NCI-H1105 treated with DMSO at 0.1 percent for 48 hours (cell line): ENCODE measurements at places on chromosomes 12 and 14.

GRCh38 chr14:44609201-44609600 lies 102.1 kb upstream of the FSCB start:
- peak; percentile 45 for DNase-seq

DNA sequence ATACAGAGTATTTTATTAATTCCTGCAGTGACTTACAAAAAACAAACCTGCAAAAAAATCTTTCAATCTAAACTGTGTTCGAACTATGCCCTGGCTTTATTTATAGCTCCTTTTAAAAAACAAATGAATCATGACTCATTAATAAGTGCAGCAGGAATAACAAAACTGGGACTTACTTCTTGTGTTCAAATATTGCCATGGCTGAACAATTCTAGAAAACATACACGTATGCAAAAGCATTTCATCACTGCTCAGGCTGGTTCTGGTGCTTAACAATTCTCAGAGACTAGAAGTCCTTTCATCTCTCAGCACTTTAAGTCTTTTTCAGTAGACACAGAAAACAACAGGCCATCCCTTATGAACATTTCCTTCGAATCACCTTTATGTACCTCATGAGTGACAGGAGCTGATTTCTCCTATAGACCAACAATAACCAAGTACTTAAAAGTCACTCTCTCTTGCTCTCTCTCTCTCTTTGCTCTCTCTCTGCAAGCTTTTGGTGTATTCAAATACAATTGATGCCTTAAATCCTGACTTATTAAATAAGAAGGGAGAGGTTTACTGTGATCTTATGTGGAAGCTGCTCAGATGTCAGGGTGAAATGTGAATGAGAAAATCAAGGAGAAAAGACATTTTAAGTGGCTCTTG lies 268.8 kb downstream of the TTC8 start:
- DNase-seq = no peak

- no peak for DNase-seq
Observed at GRCh38 chr12:3043406-3043805, 33.8 kb upstream of the TSPAN9 start.

- DNase-seq = no peak
Observed at GRCh38 chr14:60893911-60894310, 87.0 kb downstream of the TRMT5 start.

GRCh38 chr12:105359856-105360255 lies 29.4 kb downstream of the C12orf75 start:
- no peak for DNase-seq

DNA sequence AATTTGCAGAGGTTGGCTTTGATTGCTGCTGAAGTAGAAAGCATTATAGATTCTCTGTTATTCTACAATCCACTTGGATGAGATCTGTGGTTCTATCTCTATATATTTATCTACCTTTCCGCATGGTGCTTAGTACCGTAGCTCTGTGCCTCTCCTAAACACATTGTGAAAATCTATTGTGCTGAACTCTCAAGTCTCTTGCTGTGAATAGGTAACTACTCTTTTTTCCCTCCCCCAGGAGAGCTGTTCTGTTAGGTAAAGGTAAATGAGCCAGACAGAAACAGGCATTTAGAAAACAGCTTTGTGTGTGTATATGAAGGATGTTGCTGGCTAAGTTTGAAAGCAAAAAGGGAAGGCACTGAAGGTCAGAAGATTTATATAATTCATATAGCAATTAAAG lies 112.6 kb downstream of the BRMS1L start:
- no peak for DNase-seq

- DNase-seq = no peak
Observed at GRCh38 chr14:48914921-48915320, 671.3 kb downstream of the RPS29 start.

DNA sequence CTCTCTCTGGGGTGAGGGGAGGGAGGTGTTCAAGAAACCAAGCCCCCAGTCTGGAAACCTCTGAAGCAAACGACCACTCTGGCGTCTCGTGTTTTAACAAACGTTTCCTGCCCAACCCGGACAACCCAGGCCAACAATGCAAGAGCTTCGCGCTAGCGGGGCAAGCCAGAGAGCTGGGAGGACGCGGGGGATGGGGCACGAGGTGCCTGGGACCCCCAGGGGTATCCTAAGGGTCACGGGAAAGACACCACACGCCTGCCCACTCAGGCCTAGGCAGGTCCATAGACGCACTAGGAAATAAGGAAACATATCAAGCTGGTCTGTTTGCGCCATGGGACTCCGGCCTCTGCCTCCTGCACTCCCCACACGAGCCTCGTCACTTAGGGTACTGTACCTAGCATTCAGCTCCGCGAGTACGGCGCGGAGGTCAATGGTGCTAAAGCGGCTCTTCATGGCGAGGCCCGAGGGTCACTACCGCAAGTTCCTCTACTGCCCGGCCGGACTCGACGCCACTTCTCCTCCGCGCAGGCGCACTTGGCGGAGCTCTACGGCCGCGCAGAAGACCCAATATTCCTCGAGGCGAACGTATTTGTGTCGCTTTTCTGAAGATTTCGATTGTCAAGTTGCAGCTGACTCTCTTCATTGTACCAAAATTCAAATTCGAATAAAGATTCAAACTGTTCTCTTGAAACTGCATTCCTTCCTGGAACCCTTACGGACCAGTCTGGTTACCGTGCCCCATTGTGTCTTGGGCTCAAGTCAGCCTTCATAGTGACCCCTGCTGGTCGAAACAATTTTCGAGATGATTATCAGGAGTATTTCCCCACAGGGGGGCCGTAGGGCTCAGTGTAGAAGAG lies at the start of gene NEMF:
NEMF (minus strand) TSS at position 488 of the 857 bp plus-strand sequence; CDS start at position 453, 35 bp downstream.
- peak; percentile 95 for DNase-seq

- peak; percentile 53 for DNase-seq
Observed at GRCh38 chr12:125402874-125403789, 337.9 kb downstream of the AACS start.

DNA sequence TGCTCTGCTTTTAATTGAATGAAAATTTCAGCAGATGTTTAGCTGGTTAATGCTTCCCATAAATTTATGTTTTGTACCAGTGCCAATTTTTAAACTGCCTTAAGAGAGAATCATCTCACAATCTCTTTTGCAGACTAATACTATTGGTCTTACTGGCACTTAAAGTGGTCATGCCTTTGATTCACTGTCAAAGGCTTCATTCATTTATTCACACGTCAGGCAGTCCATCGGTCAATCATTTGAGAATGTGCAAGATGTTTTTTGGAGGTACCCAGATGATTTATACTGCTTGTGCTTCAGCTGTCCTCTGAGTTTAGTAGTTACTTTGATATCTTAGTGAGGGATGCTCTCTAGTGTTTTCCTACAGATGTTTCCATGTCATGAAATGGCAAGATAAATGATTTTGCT lies 83.4 kb downstream of the NAV3 start:
- peak; percentile 75 for DNase-seq

GRCh38 chr14:87102811-87103378 lies 890.1 kb downstream of the GALC start:
- DNase-seq = no peak

DNA sequence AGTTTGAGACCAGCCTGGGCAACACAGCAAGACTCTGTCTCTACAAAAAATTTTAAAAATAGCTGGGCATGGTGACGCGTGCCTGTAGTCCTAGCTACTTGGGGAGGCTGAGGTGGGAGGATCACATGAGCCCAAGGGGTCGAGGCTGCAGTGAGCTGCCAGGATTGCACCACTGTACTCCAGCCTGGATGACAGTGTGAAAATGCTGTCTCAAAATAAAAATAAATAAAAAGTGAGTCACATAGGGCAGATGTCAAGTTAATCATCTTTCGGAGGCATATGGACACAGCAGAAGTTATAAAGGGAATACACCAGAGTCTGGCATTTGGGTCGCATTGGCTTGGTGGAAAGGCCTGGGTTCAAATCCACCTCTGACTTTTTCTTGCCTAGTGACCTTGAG lies 92.7 kb downstream of the PHETA1 start:
- no peak for DNase-seq

GRCh38 chr14:71651228-71651627 lies 281.0 kb upstream of the RGS6 start:
- no peak for DNase-seq

GRCh38 chr14:74921987-74922751 lies 891 bp downstream of the RPS6KL1 start:
- no peak for DNase-seq

GRCh38 chr12:104704224-104704779 lies 247.6 kb downstream of the CHST11 start:
- DNase-seq = no peak

GRCh38 chr12:51028813-51029150 lies 2.6 kb upstream of the SLC11A2 start:
- no peak for DNase-seq

DNA sequence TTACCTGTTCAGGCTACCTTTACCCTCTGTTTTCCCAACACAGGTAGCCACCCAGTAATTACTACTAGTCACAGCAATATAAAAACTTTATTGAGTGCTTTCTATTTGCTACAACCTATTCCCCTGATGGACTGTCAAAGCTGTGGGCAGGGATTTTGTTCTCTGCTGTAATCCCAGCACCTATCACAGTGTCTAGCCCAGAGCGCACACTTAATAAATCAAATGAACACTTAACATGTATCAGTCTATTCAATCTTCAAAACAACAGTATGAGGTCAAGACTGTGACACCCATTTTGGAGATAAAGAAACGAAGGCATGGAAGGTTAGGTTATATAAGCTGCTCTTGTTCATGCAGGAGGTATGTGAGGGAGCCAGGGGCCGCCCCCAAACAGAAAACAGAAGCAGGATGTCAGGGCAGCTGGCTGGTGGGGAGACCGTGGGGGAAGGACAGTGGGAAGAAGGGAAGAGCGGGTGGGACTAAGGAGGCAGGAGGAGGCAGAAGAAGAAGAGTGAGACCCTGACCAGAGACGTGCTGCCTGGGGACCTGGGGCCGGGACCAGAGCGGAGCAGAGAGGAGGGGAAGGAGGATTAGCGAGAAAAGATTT lies 1.7 kb downstream of the TNFRSF1A start:
- no peak for DNase-seq

DNA sequence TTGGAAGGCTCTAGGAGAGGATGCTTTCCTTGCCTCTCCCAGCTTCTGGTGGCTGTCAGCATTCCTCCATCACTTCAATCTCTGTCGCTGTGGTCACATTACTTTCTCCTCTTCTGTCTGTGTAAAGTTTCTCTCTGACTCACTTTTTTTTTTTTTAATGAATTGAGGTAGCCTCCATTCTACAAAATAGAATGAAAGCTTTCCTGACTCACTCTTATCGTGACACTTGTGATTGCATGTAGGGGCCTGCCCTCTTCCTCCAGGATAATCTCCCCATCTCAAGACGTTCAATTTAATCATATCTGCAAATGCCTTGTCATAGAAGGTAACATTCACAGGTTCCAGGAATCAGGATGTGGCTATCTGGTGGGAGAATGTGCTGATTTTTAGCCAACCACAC lies 153.5 kb upstream of the HMGA2 start:
- no peak for DNase-seq

GRCh38 chr12:39105111-39105510 lies 199.7 kb upstream of the CPNE8 start:
- DNase-seq = no peak

DNA sequence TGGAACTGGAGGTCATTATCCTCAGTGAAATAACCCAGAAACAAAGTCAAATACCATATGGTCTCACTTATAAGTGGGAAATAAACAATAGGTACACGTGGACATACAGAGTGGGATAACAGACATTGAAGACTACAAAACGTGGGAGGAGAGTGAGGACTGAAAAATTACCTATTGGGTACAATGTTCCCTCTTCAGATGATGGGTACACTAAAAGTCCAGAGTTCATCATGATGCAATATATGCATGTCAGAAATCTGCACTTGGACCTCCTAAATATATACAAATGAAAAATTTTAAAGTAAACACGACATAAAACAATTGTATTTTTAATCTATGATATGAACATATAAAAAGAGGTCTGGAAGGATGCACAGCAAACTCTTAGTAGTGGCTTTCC lies 71.2 kb downstream of the SLC38A4 start:
- no peak for DNase-seq

DNA sequence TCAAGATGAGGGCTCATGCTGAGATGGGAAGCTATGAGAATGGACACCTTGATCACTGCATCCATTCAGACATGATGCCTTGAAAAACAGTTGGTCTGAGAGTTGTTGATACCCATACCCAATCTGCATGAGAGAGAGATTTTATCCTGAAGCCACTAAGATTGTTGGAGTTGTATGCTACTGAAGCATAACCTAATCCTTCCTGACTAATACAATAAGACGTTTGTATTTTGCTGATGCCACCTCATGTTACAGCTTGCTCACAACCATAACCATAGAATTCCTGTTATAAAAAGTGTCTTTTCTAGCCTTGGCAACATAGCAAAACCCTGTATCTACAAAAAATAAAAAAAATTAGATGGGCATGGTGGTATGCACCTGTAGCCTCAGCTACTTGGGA lies 12.7 kb upstream of the SERPINA1 start:
- DNase-seq = no peak
